ENCODE measurements at places on chromosomes 13 and 19. TPM values are rescaled to one million over a fixed set of nuclear protein-coding genes. Genes with fewer than 3 reads are reported as not detected.

Gene LILRA1
- total RNA-seq: not detected

Gene FFAR2
- not detected for total RNA-seq

Gene APOE
- 0.48 TPM for total RNA-seq

Gene MBD3L2B
- not detected for total RNA-seq

Gene ZSCAN1
- not detected for total RNA-seq

Gene TMEM150B
- total RNA-seq: 0.39 TPM

Gene GPC6
- not detected for total RNA-seq

Gene KLK15
- total RNA-seq: not detected

Gene EFNB2
- 0.07 TPM for total RNA-seq

Measured in T-helper 2 cell treated with Interferon-gamma antibody and Interleukin-4, amounts not matched to agents 100 ng/mL and 5 ng/mL, for 36 hours (primary cell).